ENCODE measurements at places on chromosomes 7 and 10.

DNA sequence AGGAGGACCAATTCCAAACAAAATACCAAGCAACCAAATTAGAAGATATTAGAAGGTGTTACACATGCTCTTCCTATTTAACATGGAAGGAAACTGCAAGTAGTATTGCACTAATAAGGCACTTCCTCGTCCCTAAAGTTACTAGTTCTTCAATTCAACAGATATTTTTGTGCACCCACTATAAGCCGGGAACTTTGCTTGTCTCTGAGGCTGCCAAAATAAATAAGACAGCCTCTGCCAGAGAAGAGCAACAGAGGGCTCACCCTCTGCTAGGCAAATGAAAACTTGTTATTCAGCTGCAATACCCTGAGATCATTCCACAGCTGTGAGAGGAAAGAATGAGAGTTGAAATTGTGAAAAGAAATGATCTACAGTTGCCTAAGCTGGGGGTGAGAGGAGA, 37.4 kb upstream of the GSAP start:
- DNase-seq: no peak

DNA sequence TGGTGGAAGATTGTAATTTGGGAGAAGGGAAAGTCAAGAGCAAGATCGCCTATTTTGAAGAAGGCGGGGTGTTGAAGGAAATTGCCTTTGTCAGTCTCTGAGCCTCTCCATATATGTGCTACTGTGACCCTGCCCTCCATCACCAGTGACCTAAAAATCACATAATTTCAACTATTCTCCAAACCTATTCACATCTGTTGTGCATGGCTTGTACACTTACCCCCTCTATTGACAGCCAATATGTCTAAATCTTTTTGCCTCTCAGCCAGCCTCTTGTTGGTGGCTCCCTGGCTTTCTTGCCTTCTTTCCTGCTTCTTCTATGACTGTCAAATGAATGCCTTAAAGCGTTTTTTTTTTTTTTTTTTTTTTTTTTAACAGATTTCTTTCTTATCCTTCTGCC, 295.6 kb downstream of the AUTS2 start:
- DNase-seq: no peak

DNA sequence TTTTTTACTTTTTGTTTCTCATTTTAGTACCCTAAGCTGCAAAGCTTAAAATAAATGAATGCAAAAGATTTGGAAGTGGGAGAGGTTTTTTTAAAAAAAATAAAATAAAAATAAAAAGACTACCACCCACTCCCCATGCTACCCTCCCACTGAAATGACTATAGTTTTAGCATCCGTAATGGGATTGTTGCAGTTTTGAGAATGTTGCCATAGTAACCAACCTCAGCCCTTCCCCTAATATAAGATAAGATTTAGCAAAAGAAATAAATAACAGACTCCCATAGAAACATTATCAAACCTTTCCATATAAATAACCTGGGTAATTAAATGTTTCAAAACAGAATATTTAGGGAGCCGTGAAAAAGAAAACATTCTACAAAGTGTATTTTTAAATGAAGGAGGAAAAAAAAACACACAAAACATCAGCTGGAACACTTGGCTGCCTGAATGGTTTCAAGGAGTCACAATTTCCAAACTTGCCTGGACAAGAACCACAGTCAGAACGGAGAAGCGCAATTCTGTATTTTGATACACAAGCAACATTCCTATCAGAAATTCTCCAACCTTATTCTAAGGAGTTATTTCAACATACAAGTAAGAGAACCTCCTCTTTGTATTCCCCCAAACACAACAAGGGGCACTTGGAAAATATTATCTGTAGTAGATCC, 57.4 kb downstream of the DGKI start:
- DNase-seq: no peak

DNA sequence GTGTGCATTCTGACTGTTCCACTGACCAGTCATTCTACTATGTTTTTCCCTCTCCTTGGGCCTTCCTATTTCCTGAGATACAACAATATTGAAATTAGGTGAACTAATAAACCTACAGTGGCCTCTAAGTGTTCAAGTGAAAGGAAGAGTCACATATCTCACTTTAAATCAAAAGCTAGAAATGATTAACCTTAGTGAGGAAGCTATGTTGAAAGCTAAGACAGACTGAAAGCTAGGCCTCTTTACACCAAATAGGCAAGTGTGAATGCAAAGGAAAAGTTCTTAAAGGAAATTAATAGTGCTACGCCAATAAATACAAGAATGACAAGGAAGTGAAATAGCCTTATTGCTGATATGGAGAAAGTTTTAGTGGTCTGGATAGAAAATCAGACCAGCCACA, 5.7 kb upstream of the DYNC1I1 start:
- no peak for DNase-seq

DNA sequence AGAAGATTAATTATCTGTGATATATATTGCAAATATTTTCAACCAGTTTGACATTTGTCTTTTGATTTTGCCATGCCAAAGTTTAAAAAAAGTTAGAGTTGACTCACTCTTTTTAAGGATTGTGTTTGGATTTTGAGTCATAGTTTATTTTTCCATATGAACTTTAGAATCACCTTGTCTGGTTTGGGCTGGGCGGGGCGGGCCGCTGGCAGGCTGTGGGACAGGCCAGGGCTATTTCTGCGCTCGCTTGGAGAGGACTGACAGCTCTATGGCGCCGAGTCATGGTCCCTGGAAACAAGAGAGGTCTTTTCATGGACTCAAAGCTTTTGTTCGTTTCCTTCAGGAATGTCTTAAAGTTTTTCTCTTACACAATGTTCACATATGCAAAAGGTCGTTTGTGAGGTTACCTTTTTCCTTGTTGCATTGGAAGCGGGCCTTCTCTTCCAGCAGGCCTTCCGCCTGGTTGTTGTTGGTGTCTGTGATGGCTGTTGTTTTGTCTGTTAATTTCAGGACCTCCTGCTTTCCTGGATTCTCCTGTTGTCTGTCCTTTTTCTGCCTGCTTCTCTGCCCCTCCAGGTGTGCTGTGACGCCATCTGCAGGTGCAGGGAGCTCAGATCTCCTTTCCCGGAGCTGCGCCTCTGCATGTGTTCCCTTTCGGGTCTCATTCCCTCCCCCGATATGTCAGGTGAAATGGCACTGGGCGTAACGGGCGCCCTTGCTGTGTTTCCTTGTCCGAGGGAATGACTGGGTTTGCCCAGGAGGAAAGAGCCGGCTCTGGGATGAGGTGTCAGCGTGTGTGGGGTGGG, 53.8 kb downstream of the INPP5A start:
- DNase-seq: no peak

DNA sequence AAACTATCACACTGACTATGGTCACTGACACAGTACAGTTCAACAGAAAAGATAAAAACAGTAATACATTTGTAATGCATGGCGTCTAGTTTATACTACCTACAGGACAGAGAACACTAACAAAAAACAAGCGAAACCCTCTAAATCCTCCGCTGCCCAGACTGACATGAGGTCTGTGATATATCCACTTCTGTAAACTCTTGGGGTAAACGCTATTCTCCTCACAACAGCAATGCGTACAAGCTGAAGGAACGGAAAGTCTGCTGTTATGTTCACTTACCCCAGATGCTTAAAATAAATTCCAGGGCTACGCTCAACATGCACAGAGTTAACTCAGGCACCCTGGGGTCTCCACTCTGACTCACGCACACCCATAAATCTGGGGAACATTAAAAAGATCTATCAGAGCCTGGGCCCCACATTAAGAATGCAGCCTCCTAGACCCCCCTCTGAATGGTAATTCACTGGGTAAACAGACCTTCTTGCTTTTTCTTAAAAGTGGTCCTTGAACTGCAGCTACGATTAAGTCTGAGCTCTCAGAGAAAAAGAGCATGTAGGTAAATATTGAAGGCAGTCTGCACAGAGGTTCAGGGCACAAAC, 105.6 kb downstream of the CTBP2 start:
- DNase-seq: no peak

GRCh38 chr7:77242068-77242467, 42.4 kb upstream of the FGL2 start:
- no peak for DNase-seq

- peak; percentile 25 for DNase-seq
Observed at GRCh38 chr7:69654849-69655707, 56.8 kb downstream of the AUTS2 start.

- no peak for DNase-seq
Observed at GRCh38 chr10:110546499-110547110, 20.9 kb upstream of the SMC3 start.

All from NCI-H187 (cell line).